ENCODE measurements at places on chromosomes 4 and X.

- DNase-seq: no peak
These were observed 64.7 kb upstream of the CTSO start for GRCh38 chr4:156018383-156018782.

DNA sequence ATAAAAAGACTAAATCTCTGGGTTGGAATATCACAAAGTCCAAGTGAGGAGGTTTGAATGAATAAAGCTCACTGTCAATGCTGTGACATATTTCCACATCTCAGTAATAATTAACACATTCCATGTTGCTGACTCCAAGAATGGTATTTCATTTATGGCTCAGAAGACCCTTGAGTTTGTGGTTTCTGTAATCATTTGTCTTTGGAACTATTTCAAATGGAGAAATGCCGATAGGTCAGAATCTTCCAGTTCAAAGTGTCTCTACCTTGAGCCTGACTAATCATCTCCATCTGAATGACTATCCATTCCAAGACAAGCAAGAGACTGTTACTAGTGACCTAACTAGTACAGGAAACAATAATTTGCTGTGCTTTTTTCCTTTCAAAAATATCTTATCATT lies 24.2 kb upstream of the SLC2A9 start:
- DNase-seq: no peak

DNA sequence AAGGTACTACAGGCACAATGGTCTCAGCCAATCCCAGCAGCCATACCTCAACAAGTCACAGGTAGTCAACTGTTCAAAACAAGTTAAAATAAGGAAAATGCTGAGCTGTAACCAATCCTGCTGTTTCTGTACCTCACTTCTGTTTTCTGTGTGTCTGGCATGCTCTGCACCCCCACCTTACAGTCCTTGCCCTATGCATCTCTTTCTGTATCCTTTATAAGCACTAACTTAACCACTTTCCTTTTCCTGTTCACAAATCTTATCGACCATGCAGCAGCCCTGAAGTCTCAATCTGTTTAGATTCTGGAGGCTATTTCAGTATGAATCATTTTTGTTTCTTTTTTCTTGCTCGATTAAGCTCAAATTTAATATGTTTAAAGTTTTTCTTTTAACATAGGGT lies 12.5 kb upstream of the FAM13A start:
- DNase-seq: no peak

- DNase-seq: no peak
These were observed 335.8 kb downstream of the FAT4 start for GRCh38 chr4:125650557-125650956.

DNA sequence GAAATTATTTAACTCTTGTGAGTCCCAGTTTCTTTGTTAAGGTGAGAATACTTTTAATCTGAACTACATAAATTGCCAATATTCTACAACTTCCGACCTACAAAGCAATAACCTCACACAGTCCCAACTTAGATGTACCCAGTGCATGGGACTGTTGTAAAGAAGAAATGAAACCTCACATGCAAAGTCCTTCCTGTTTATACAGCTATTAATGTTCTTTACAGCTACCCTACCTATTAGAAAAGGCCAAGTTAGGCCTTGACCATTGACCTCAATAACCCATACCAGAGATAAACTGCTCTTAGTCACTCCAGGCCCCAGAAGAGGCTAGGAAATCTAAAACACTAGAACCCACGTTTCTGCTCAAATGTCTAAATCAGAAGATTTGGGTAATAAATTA lies 920.1 kb upstream of the TENM3 start:
- DNase-seq: no peak

- no peak for DNase-seq
These were observed 1662.8 kb upstream of the ADGRL3 start for GRCh38 chr4:59537246-59537886.

DNA sequence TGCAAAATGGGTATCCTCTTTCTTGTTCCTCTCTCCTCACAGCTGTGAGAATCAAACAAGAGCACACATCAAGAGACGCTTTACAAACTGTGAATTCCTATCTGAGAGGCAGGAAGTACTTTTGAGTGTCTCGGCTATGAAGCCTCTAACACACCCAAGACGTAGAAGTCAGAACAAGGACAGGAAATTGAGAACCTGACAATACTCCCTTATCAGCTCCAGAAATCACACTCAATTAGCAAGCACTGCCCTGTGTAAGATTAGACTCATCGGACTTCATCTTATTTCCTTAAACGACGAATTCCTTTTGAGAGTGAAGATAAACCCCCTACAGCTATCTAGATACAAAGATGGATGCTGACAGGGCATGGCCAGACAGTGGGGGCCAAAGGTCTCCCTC lies 50.7 kb upstream of the CRMP1 start:
- DNase-seq: no peak

Data from pancreas (tissue), 10 donors.